K562 (cell line): ENCODE measurements at places on chromosomes 4 and X. TPM values are rescaled to one million over a fixed set of nuclear protein-coding genes. Genes with fewer than 3 reads are reported as not detected.
A peak's percentile ranks its signal among the peaks of the same experiment; 100 is the strongest.

DNA sequence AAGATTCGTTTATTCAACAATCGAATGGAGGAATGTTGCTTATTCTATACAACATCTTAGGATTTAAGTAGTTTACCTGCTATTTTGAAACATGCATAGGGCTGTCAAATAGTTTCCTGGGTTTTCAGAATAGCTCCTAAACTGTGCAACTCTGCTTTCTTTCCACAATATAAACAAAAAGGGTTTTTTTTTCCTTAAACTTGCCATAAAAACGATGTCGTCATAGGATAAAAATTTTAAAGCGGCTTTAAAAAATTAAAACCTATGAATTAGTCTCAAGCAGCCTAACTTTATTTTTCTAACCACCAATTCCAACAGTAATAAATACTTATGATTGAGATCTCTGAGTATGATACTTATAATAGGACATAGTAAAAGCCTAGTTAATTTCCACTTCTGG lies 21.6 kb upstream of the STIM2 start:
- no peak for DNase-seq

DNA sequence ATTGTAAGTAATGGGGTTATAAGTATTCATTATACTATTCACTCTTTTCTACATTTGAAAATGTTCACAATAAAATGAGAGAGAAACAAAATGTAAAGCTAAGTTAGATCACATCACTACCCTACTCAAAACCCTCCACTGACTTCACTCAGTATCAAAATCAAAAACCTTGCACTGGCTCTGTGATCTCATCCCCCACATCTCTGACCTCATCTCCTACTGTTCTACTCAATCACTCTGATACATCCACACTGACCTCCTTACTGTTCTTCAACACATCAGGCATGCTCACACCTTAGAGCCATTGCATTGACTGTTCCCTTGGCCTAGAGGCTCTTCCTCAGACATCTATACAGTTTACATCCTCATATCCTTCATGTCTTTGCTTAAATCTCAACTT lies 50.7 kb downstream of the THOC2 start:
- DNase-seq, result no peak

GRCh38 chr4:141635736-141636081 lies 674 bp upstream of the IL15 start:
- DNase-seq, result no peak

NWD2 gene
- not detected in 2 replicates for total RNA-seq

DNA sequence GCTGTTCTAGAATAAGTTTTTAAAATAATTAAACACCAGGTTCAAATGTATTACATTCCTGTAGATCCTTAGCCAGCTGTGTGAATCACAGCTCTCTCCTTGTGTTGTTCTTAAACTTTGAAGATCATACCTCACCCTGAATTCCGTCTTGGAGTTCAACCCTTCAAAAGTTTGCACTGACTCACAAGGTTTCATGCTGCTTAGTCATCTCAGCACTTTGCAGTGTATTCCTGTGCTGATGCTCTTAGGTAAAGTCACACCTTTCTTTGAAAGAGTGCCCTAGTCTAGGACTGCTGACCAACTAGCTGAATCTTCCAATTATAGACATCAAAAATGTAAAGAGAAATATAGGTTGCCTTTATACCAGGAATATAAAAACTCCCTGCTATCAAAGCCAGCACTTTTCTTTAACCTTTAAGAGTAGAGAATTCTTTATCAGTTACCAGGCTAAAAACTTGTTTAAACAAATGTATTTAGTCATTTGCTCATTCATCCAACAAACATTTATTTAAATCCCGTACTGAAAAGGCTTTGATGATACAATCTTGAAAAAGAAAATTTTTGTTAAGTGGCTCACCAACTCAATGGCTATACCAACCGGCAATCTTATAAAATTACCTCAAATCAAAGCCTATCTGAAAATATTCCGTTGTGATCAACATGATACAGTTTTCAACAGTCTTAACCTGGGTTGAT lies 169.7 kb downstream of the RAP1GDS1 start:
- no peak for DNase-seq

- DNase-seq, result no peak
These were observed 77.5 kb downstream of the MSN start for GRCh38 chrX:65744965-65745364.

DNA sequence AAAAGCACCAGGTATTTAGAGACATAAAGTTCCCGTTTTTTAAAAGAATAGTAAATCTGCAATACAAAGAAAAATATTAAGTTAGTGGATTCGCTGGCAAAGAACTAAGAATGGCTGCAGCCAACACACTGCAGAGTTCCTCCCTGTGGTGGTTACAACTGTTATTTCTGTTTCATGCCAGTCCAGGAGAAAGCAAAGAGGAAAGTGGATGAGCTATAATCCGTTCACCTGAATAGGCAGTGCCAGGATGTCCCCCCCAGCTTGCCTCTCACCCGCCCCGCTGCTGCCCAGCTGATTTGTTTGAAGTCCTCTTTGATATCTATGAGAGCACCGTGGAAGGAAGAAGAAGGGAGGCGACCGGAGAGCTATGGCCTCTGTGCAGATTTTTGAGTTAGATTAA lies 63.9 kb downstream of the PTCHD1 start:
- DNase-seq, result no peak

SSX3 gene
- 37.4 and 38.2 TPM in 2 replicates for total RNA-seq

PRDX4 gene
- total RNA-seq, result 130 and 145 TPM in 2 replicates

GRCh38 chr4:154911097-154911496 lies 130.0 kb downstream of the RBM46 start:
- no peak for DNase-seq

DNA sequence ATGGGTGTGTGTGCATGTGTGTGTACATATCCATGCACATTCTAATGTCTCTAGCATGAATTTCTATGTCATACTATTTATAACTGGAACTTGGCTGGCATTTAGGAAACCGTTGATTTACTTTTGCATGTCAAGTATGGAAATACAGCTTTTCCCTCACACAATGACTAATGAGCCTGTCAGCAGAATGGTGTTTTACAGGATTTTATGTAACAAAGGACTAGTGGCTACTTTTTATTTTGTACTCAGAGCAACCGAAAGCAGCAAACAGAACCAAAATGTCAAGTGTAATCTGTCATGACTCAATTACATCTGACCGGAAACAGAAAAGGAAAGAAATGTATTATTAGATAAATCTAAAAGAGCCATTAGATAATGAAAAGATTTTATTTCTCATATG lies 1911.5 kb upstream of the AGA start:
- no peak for DNase-seq

- no peak for DNase-seq
These were observed 17.1 kb downstream of the ADGRL3 start for GRCh38 chr4:61217222-61217621.

GRCh38 chr4:74042681-74043080 lies 4.2 kb upstream of the CXCL3 start:
- peak; percentile 26 for DNase-seq

IL1RAPL1 gene
- total RNA-seq, result 0.04 TPM in 1 of 2 replicates, not detected in the other

DNA sequence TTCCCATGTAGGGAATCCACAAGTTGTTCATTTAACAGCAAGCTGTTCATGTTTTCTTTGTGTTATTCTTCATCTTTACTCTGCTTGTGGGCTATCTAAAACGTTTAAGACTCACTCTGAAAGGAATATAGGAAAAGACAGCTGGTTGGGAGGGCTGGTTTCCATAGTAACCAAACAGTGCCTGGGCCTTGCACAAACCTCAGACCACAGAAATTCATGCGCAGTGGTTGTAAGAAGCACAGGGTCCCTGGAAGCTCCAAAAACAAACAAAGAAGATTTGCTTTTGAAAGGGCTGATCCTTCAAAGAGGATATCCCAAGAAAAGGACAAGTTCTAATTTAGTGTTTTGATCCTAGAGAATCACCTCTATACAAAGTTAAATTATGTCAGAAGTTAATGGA lies 7.8 kb downstream of the SERTM2 start:
- no peak for DNase-seq

DNA sequence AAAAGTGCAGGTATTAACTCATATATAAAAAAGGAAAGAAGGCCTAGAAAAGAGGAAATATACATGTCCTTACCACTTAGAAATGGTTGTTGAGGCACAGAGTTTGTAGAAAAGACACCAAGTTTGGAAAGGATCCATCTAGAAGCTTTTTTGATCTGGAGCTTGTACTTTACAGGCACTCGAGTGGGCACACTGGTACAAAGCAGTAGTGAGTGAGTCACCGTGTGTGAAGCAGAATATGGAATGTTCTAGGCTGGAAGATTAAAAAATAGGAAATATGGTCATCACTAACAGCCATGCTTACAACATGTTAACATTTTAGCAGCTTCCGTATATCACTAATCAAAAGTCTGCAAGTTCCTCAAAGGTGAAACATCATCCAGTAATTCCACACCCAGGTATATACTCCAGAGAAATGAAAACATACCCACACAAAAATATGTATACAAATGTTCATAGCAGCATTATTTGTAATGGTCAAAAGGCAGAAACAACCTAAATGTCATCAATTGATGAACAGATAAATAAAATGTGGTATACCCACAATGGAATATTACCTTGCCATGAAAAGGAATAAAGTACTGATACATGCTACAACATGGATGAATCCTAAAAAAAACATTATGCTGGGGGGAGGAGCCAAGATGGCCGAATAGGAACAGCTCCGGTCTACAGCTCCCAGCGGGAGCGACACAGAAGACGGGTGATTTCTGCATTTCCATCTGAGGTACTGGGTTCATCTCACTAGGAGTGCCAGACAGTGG lies 69.5 kb downstream of the FRYL start:
- no peak for DNase-seq

GRCh38 chr4:120923207-120923522 lies 639 bp upstream of the PRDM5 start:
- no peak for DNase-seq

GRCh38 chrX:122047261-122047660 lies 999.9 kb downstream of the GLUD2 start:
- no peak for DNase-seq
